ENCODE measurements at places on chromosomes 13 and 19. TPM values are rescaled to one million over a fixed set of nuclear protein-coding genes. Genes with fewer than 3 reads are reported as not detected.

Gene PSG7
- not detected for total RNA-seq

Gene OR7D4
- total RNA-seq: not detected

DNA sequence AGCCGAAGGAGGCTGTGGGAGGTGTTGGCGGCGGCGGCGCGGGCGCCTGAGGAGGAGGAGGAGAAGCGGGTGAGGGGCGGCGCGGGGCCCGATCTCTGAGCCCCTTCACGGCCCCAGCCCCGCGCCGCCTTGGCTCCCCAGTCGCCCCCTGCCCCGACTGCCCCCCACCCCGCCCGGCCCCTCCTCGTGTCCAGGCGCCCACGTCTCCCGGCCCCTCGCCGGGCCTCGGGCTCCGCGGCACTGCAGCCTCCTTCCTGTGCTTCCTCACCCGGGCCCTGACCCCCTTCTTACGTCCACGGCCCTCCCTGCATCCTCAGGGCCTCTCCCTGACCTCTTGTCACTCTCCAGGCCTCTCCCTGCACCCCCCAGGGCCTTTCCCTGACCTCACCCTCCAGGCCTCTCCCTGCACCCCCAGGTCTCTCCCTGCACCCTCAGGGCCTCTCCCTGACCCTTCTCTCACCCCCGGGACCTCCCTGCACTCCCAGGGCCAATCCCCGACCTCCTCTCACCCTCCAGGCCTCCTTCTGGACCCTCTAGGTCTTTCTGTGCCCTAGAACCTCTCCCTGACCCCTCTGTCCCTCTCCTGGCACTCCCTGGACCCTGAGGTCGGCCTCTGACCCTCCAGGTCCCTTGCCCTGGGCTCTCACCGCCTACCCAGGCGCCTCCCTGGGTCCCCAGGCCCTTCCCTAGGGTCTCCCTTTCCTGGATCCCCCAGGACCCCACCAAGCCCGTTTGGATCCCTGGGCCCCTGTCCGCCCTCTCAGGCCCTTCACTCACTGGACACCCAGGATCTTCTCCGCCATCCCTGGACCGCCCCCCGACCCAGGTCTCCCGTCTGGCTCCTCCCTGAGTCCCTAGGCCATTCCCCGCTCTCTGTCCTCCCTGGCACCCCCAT, 460 bp downstream of the KMT5C start:
- no peak for DNase-seq

Gene PKN1
- 129 TPM for total RNA-seq

Gene KLK7
- not detected for total RNA-seq

DNA sequence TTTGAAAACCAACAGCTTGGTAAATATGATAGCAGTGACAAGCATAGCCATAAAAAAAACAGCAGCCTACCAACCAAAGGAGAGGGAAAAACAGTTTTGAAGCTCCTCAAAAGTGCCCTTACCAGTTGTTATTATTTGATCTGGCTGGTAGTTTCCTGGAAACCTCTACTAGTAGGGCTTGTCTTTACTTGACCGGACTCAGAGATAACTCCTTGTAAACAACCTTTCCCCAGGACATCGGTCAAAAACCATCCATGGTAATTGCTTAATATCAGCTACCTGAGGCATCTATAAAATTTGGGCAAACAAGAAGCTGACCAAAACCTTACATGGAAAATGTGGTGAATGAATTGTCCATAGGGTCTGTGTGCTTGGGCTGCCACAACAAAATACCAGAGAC, 210.9 kb downstream of the FGF14 start:
- DNase-seq: no peak

DNA sequence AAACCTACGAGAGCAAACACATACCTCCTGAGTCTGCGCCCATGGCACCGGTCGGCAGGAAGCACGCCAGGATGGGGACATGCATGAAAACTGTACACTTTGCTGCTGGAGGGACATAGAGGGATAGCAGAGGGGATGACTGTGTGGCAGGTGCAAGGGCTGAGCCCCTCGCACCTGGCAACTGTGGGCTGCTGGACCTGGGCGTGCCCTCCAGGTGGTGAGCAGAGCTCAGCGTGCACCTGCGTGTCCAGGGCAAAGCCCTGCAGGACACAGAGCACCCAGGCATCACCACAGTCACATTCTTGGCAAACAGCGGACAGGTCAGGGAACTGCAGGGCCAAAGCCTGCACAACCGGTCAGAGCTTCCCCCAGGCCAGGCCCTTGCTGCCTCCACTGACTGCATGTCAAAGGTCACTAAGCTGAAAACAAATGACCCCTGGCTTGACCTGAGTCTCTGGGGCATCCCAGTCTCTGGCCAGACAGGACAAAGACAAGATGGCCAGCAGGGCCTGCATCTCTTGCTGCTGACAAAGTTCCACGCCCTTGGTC, 9.0 kb upstream of the ISYNA1 start:
- no peak for DNase-seq

GRCh38 chr13:30619731-30620130, 2.0 kb downstream of the USPL1 start:
- no peak for DNase-seq

- no peak for DNase-seq
Observed at GRCh38 chr19:53332484-53332883, 1.1 kb upstream of the ZNF845 start.

Gene ISYNA1
- total RNA-seq: 24.1 TPM

DNA sequence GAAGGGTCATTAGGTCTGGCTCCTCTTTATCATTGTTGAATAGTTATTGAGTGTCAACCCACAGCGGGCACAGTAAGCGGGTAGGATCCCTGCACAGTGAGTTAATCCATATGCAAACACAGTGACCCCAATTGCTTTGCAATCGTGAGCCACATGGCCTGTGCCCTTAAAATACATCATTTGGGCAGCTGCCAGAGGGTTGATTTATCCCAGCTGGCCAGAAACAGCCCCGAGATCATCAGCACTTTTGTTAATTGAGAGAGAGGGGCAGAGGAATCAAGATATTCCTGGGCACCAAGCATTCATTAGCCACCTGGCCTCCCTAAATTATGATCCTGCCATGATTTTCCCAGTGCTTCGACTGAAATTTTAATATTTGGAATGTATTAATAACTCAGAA, 9.8 kb upstream of the CNMD start:
- no peak for DNase-seq

GRCh38 chr19:5191091-5191490, 149.5 kb downstream of the PTPRS start:
- DNase-seq: no peak

Gene ATP4B
- not detected for total RNA-seq

Gene CDC42EP5
- total RNA-seq: 8.7 TPM

DNA sequence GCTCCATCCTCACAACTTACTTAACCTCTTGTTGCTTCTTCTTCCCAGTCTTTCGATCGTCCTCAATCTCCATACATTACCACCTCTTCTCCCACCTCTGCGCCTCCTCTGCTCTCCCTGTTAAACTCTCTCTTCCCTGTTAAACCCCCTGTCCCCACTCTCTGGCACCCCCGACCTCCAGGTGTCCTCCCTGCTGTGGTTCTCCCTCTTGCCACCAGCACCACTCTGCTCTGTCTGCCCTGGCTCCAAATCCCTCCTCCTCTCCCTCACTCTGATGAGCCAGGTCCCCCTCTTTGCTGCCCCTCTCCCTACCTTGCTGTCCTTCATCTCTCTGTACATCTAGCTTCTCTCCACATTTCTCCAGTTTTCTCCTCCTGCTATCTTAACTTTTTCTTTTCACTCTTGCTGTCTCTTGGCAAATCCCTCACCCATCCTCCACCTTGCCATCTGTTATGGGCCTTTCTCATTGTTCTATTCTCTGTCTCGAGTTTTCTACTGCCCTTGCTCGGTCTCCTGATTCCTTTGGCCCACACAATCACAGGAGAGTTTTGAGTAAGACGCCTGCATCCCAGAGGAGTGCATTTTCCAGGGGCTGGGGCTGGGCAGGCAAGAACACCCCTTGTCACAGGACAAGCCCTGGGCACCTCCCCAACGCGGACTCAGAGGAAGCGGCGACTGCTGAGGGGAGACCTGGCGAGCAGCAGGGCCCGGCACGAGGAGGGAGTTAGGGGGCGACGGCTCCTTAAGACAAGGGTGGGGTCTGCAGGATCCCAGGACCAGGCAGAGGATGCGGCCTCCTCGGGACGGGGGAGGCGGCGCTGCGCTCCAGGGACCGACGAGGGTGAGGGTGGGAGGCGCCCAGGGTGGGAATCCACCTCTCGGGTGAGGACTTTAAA, 21.4 kb upstream of the ERVV-1 start:
- DNase-seq: peak; percentile 18

DNA sequence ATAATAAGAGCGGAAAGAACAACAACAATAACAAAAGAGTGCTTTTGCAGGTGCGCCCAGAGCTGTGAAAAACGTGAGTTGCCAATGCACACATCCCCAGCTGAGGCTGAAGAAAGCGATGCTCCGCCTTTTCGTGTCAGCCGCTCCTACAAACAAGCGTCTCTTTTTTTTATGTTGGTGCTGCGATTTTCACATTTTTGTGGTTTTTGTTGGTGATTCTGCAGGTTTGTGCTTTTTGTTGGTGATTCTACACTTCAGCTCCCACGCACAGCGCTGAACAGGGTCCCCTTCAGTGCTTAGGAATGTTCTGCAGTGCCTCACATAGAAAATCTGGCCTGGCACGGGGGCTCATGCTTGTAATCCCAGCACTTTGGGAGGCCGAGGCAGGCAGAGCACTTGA, 7.3 kb upstream of the SBK3 start:
- DNase-seq: no peak

GRCh38 chr19:2978772-2979171, 1.4 kb downstream of the TLE6 start:
- no peak for DNase-seq

DNA sequence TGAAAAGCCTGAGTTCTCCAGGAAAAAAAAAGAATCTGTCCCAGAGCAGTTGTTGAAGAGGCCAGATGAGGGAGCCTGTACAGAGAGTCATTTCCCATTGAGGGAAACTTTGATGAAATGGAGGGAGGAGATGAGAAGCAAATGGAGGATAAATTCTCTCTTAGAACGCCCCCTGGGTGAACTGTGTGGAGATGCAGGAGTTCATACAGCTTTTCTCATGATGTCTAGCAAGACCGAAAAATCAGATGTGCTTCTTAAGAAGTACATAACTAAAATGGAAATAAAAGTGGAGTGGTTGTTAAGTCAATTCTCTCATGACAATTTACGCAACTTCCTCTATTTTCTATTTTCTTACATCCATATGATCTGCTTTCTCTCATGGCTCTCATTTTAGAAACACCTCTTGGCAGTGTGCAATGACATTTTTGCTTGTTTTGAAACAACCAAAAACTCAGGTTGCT, 1263.1 kb downstream of the PCDH9 start:
- DNase-seq: no peak

- DNase-seq: no peak
Observed at GRCh38 chr13:42574011-42574410, at the start of gene TNFSF11. Gene TNFSF11, plus strand, starts transcription at chr13:42574152. Its CDS starts 152 bp downstream, at chr13:42574304.

GRCh38 chr19:732148-733069, 18.5 kb upstream of the MISP start:
- no peak for DNase-seq

DNA sequence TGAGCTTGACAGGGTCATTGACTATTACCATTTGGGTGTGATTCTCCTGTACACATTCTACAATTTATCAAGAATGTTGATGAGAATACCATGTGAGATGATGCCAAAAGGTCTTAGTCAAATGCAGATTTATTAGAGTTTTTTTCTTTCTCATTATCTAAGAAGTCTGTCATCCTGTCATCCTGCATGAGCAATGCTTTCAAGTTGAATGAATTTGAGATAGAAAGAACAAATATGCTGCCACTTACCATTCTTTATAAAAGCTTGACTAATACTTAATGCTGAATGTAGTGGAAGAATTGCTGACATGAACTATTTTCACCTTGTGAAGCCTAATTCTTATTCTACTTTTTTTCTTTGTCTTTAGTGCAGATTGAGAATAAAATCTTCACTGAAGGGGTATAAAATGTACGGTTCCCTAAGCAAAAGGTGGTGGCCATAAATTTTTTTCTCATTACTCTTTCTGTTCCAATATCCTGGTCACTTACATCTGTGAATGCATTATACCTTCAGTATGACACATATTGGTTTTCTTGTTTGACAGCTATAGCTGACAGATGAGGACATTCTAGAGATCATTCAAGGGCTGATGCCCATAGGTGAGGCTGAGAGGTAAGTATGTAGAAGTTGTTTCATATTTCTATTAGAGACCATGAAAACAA, 1434.7 kb downstream of the SLITRK1 start:
- no peak for DNase-seq

Gene ZNF730
- total RNA-seq: 0.22 TPM

DNA sequence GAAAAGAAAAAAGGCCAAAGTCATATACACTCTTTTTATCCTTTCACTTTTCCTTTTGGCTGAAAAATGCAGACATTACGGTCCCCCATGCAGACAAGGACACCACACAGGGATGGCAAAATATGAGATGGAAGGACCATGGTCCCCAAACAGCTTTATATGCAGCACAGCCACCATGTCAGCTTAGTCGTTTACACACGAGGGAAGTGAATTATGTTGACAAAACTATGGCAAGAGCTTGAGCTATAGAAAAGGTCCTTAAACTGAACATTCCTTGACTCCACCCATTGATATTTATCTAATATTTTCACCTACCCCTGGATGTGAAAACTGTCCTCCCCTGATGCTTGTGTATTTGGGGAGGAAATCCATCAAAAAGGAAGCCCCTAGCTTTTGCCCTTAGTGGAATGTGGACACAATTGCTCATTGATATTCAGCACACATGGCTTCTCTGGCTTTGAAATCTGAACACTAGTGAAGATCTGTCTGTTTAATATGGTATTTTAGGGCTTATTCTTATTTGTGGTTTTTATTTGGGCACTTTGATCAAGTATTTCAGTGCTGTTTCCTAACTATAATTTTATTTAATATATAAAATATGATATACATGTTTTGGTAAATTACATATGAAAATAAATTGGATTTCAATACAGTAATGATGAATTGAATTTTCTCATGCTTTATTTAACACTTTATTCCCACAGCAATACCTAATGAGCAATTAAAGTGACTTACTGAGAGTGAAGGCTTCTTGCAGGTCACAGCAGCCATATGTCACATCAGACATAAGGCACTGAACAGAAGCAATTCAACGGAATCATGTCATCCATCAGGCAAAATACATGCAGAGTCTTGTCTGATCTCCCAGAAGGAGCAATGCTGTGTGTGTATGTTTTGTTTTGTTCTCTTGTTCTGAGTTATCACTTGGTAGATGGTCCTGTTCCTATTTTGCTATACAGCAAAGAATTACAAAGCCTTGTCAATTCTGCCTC, 6.8 kb upstream of the GTF2F2 start:
- DNase-seq: no peak

- DNase-seq: no peak
Observed at GRCh38 chr13:104372095-104372655, 1306.0 kb upstream of the SLC10A2 start.

Gene RFPL4A
- not detected for total RNA-seq

- peak; percentile 34 for DNase-seq
Observed at GRCh38 chr13:78420814-78421213, 182.5 kb downstream of the POU4F1 start.

Measured in left ventricle myocardium inferior (tissue), 1 donor.